Activated CD8-positive, alpha-beta T cell treated with anti-CD3 and anti-CD28 coated beads, Interleukin-2, amount 10 ng/mL, durations not matched to agents 7 days and 5 days (primary cell): ENCODE measurements at places on chromosomes 11 and 22.

DNA sequence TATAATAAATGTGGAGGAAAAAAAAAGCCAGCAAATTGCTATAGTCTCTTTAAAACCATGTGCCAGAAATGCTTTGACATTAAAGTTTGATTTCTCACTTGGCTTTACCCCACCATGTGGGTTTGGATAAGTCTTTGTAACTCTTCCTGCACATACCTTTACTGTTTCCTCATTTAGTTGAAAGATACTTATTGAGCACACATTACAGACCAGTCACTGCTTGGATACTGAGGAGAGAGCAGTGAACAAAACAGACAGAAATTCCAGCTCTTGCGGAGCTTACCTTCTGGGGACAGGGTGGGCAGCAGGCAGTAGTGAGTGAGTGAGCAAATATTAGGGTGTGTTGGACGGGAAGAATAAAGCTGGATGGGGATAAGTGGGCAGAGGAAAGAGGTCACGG, 13.7 kb downstream of the PACS1 start:
- H3K4me1 ChIP-seq = peaks cover 61% of the 10 kb centered on the region
- DNase-seq = no peak
- no peaks in the 10 kb centered on the region for H3K27me3 ChIP-seq
- peaks cover 18% of the 10 kb centered on the region for H3K36me3 ChIP-seq
- H3K4me3 ChIP-seq = no peak overlapping the region

DNA sequence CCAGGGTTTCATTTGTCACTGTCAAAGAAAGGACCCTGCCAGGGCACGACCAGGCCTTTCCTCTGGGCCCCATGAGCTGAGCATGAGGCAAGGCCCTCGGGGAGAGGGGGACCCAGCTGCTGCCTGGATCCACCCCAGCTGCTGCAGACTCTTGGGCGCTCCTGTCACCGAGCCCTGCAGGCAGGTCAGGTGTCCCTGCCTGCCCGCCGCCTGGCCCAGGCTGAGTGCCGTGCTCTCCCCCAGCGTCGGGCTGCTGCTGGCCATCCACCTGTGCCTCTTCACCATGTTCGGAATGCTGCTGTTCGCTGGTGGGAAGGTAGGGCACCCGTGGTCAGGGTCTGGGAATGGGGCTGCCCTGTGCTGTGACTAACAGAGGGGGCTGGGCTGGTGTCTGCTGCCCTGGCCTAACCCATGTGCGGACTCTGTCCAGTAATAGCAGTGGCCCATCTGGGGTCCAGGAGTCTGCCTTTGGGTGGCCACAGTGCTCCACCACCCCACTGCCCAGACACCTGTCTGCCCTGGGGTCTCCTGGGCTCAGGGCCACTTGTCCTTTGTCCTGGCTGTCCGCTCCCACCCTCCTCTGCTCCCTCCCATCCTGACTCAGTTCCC, 15.0 kb downstream of the TPCN2 start:
- no peak overlapping the region for H3K27ac ChIP-seq
- H3K4me3 ChIP-seq = no peak overlapping the region
- H3K4me1 ChIP-seq = no peaks in the 10 kb centered on the region
- no peaks in the 10 kb centered on the region for H3K27me3 ChIP-seq
- DNase-seq = no peak

- H3K4me3 ChIP-seq = no peak overlapping the region
- H3K36me3 ChIP-seq = no peaks in the 10 kb centered on the region
- peaks cover 19% of the 10 kb centered on the region for H3K4me1 ChIP-seq
- peak; percentile 70 for DNase-seq
- H3K27ac ChIP-seq = no peak overlapping the region
- H3K27me3 ChIP-seq = no peaks in the 10 kb centered on the region
Observed at GRCh38 chr22:25202290-25202921, 2.7 kb downstream of the CRYBB3 start.

DNA sequence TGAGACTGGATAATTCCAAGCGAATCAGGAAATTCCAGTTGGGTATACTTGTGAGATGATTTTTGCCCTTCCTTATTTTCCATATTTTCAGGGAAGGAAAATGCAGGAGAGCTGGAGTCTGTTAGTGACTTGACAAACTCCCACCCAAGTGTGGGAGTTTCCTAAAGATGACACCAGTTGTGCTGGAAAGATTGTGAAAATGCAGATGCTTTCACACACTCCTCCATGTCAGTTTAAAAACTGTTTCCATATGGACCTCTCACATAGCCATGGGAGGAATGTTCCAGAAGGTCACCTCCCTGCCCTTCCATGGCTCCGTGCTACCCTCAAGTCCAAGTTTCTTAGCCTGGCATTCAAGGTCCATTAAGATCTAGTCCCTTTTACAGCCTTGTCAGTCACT, 350.7 kb upstream of the NARS2 start:
- DNase-seq = no peak
- H3K36me3 ChIP-seq = no peaks in the 10 kb centered on the region
- H3K4me1 ChIP-seq = no peaks in the 10 kb centered on the region
- H3K27me3 ChIP-seq = peaks cover 3% of the 10 kb centered on the region

DNA sequence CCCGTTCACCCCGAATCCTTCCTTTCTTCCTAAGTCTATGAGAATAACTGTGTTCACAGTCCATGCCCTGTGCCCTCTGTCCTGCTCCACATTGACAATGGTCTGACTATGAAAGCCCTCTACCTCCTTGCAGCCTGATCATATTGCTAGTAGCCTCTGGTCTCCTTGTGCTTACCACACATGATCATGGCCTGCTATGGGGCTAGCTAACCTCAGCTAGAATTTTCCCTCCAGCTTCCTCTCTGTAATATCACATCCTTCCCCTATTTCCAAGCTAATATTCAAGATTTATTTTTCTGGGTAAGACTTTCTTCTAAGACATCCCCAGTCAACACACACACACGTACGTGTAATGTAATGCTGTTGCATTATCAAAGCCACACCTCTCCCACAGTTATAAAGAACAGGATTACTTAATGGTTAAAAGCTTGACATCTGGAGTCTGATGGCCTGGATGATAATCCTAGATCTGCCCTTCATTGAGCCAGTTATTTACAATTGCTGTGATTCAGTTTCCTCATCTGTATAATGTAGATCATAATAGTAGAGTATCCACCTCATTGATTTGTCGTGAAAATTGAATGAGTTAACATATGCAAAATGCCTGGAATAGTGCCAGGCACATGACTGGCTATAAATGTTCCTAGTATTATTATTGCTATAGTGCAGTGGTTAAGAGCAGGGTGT, 214.4 kb upstream of the BLID start:
- no peaks in the 10 kb centered on the region for H3K36me3 ChIP-seq
- H3K27me3 ChIP-seq = no peaks in the 10 kb centered on the region
- no peak for DNase-seq
- H3K4me1 ChIP-seq = no peaks in the 10 kb centered on the region
- H3K27ac ChIP-seq = no peak overlapping the region

- no peak overlapping the region for H3K27ac ChIP-seq
- H3K4me3 ChIP-seq = no peak overlapping the region
- H3K27me3 ChIP-seq = no peaks in the 10 kb centered on the region
- no peak for DNase-seq
- H3K36me3 ChIP-seq = peaks cover 16% of the 10 kb centered on the region
Observed at GRCh38 chr11:68505596-68505995, 45.0 kb downstream of the PPP6R3 start.

DNA sequence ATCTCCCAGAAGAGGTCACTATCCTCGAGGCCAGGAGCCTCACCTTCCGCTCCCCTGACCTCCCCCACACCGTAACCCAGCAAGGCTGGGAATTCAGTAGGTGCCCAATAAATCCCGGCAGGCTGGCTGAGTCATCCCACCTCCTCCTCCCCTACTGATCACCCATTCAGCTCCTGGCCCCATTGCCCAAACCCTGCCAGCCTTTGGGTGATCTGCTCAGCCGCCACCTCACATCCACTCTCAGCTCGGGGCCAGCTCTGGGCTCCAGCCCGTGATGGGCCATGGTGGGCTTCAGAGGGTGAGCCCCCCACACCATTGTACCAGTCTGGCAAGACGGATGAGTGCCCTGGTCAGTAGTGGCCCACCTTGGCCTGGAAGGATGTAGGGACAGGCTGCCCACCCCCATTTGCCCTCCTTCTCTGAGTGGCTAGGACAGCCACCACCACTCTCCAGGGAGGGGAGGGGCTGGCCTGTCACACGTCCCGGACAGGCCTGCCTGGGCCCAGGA, 8.2 kb downstream of the TRPM5 start:
- H3K36me3 ChIP-seq = no peaks in the 10 kb centered on the region
- peaks cover 7% of the 10 kb centered on the region for H3K4me1 ChIP-seq
- H3K27me3 ChIP-seq = peaks cover 13% of the 10 kb centered on the region
- DNase-seq = no peak

DNA sequence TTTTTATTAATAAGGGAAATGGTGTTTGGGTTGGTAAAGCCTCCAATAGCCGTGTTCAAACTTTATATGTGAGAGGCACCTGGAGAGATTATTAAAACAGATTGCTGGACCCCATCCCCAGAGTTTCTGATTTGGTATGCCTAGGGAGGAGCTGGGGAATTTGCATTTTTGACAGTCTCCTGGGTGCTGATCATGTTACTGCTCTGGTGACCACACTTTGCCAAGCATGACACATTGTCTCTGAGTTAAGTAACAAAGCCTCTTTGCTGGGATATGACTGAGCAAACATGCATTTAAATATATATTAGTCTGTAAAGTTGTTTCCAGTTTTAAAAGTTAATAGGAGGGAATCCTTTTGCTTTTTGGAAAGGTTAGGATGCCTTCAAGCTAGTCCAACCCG, 140.4 kb downstream of the NAV2 start:
- H3K4me3 ChIP-seq = no peak overlapping the region
- H3K4me1 ChIP-seq = no peaks in the 10 kb centered on the region
- H3K27ac ChIP-seq = no peak overlapping the region
- no peak for DNase-seq
- no peaks in the 10 kb centered on the region for H3K36me3 ChIP-seq
- H3K27me3 ChIP-seq = peaks cover 12% of the 10 kb centered on the region

- DNase-seq = no peak
- H3K4me3 ChIP-seq = no peak overlapping the region
- H3K27me3 ChIP-seq = peaks cover 5% of the 10 kb centered on the region
- no peaks in the 10 kb centered on the region for H3K36me3 ChIP-seq
- no peak overlapping the region for H3K27ac ChIP-seq
Observed at GRCh38 chr11:12792590-12792989, 118.4 kb downstream of the TEAD1 start.

- H3K27me3 ChIP-seq = no peaks in the 10 kb centered on the region
- no peaks in the 10 kb centered on the region for H3K36me3 ChIP-seq
- no peak overlapping the region for H3K4me3 ChIP-seq
- H3K27ac ChIP-seq = no peak overlapping the region
- no peaks in the 10 kb centered on the region for H3K4me1 ChIP-seq
Observed at GRCh38 chr22:27113211-27113635, 455.8 kb downstream of the MIAT start.

GRCh38 chr11:201966-202365, 5.2 kb downstream of the BET1L start:
- H3K4me3 ChIP-seq = peak overlapping the region; percentile 26
- DNase-seq = peak; percentile 21
- H3K4me1 ChIP-seq = peaks cover 56% of the 10 kb centered on the region

GRCh38 chr11:62792202-62792575, 383 bp upstream of the TMEM223 start:
- no peak for DNase-seq

DNA sequence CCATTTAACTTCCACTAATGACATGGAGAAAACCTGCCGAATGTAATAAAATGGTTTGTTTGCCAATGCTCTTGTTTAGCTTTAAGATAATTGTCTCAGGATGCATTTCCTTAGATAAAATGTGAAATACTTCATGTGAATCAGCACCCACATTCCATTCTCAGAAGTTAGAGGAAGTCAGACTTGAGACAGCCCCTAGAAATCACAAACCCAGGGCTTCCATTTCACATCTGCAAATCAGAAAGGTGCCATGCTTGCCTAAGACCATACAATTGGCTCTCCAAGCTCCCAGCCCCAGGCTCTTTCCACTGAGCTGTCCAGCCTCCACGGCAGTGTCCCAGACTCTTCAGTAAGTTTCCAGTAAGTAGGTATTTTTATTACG, 35.6 kb upstream of the ADORA2A start:
- no peak for DNase-seq
- H3K4me3 ChIP-seq = no peak overlapping the region
- peaks cover 38% of the 10 kb centered on the region for H3K36me3 ChIP-seq
- H3K27ac ChIP-seq = peak overlapping the region; percentile 53

DNA sequence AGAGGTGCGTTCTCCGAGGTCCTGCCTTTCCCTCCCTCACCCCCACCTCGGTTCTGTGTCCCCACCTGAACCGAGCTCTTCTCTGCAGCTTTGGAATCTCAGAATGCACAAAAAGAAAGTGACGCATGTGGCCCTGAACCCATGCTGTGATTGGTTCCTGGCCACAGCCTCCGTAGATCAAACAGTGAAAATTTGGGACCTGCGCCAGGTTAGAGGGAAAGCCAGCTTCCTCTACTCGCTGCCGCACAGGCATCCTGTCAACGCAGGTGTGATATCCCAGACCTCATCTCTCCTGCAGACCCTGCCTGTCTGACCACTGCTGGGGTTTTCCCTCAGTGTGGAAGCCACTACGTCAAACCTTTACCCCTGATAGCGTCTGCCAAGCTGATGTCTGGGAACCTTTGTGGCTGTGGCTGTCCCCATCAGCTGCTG, 13.9 kb downstream of the ACP2 start:
- peak; percentile 38 for DNase-seq
- no peaks in the 10 kb centered on the region for H3K27me3 ChIP-seq
- peak overlapping the region; percentile 73 for H3K27ac ChIP-seq

DNA sequence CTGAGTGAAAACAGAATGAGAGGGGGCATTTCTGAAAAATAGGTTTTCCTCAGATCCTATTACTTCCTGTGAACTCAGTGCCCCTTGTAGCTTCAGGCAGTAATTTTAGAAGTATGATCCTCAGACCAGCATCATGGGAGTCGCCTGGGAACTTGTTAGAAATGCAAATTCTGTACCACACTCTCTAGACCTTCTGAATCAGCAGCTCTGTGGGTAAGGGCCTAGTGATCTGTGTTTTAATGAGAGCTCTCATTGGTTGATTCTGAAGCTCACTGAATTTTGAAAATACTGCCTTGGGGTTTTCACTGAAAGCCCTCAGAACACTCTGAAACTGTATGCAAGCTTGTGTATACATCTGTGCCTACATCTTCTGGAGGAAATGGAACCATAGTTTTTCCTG, 647.2 kb upstream of the ANO5 start:
- no peak overlapping the region for H3K27ac ChIP-seq
- H3K4me3 ChIP-seq = no peak overlapping the region
- H3K27me3 ChIP-seq = no peaks in the 10 kb centered on the region
- H3K36me3 ChIP-seq = no peaks in the 10 kb centered on the region

- no peaks in the 10 kb centered on the region for H3K27me3 ChIP-seq
- no peak overlapping the region for H3K4me3 ChIP-seq
- no peaks in the 10 kb centered on the region for H3K36me3 ChIP-seq
- no peaks in the 10 kb centered on the region for H3K4me1 ChIP-seq
Observed at GRCh38 chr22:48318173-48318572, 1509.5 kb downstream of the BRD1 start.

DNA sequence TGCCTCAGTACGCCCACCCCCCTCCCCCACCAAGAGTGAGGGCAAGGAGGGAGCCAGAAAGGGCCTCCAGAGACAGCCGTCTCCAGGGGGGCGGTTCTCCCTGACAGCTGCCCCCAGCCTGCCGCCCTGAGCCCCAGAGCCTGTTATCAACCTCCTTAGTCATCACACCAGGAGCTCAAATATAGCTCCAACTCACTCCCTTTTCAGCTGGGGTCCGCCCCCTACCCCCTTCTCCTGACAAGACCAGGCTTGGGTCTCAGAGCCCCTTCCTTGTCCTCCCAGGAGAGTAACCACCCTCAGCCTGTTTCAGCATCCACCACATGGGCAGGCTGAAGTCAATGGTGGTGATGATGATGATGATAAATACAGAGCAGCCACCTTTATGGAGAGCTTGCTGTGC, 2.5 kb upstream of the INPP5J start:
- H3K27ac ChIP-seq = no peak overlapping the region
- no peak overlapping the region for H3K4me3 ChIP-seq
- H3K36me3 ChIP-seq = no peaks in the 10 kb centered on the region
- peaks cover 3% of the 10 kb centered on the region for H3K27me3 ChIP-seq
- no peak for DNase-seq
